ENCODE measurements at places on chromosomes 3 and 15. TPM values are rescaled to one million over a fixed set of nuclear protein-coding genes. Genes with fewer than 3 reads are reported as not detected.

Gene ADGRG7
- total RNA-seq = not detected

Gene SAMD7
- not detected for total RNA-seq

Gene ABHD14A
- 21.3 TPM for total RNA-seq

Gene ADCY5
- not detected for total RNA-seq

Data from myometrial cell (primary cell).